ENCODE measurements at places on chromosomes 7 and 10. TPM values are rescaled to one million over a fixed set of nuclear protein-coding genes. Genes with fewer than 3 reads are reported as not detected.

MALSU1 gene
- total RNA-seq = 104 TPM

NPSR1 gene
- total RNA-seq = not detected

ELFN1 gene
- total RNA-seq = 0.96 TPM

SPAM1 gene
- total RNA-seq = not detected

GDF10 gene
- 5.5 TPM for total RNA-seq

TRIM73 gene
- 5.8 TPM for total RNA-seq

CPED1 gene
- total RNA-seq = 14.0 TPM

PRPS1L1 gene
- not detected for total RNA-seq

SRRM3 gene
- total RNA-seq = 0.50 TPM

OR6V1 gene
- not detected for total RNA-seq

CYP2C19 gene
- not detected for total RNA-seq

PRSS1 gene
- not detected for total RNA-seq

DNA sequence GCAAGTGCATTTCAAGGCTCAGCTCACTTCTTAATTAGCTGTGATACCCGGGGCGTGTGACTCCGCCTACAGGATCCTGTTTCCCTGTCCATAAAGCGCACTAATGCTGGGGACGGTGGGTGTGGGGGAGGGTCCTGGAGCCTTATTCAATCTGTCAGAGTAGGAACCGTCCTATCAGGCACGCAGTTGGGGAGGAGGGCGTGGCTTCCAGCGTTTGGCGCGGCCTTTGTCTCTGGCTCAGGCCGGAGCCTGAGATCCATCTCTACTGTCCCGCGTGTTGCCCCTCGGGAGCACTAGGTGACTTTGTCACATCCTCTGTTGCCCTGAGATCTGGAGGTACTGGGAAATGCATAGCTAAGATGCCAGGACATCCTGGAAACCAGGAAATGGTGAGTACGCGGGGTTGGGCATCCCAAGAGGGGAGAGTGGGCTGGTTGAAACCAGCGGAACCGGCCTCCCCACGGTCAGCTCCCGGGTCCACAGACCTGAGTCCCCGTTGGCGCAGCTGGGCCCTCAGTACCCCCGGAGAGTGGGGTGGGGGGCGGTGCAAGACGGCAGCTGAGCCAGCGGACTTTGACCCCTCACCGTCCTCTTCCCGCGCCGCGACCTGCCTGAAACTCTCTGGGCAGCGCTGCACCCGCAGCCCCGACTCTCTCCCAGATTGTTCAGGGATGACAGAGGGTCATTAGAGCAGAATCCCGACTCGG, 104.4 kb upstream of the ZNF92 start:
- no peaks in the 10 kb centered on the region for H3K27me3 ChIP-seq
- H3K36me3 ChIP-seq = no peaks in the 10 kb centered on the region
- H3K27ac ChIP-seq = no peak overlapping the region
- H3K4me3 ChIP-seq = no peak overlapping the region
- peaks cover 6% of the 10 kb centered on the region for H3K4me1 ChIP-seq

- no peak for DNase-seq
- no peak overlapping the region for H3K4me3 ChIP-seq
- H3K4me1 ChIP-seq = peaks cover 22% of the 10 kb centered on the region
- H3K27ac ChIP-seq = no peak overlapping the region
- no peaks in the 10 kb centered on the region for H3K27me3 ChIP-seq
Measured at GRCh38 chr10:74851831-74852230, 25.4 kb downstream of the KAT6B start.

- H3K27me3 ChIP-seq = no peaks in the 10 kb centered on the region
- H3K4me3 ChIP-seq = no peak overlapping the region
- DNase-seq = peak; percentile 3
- no peak overlapping the region for H3K27ac ChIP-seq
Measured at GRCh38 chr7:97064972-97065587, 40.4 kb upstream of the DLX5 start.

DNA sequence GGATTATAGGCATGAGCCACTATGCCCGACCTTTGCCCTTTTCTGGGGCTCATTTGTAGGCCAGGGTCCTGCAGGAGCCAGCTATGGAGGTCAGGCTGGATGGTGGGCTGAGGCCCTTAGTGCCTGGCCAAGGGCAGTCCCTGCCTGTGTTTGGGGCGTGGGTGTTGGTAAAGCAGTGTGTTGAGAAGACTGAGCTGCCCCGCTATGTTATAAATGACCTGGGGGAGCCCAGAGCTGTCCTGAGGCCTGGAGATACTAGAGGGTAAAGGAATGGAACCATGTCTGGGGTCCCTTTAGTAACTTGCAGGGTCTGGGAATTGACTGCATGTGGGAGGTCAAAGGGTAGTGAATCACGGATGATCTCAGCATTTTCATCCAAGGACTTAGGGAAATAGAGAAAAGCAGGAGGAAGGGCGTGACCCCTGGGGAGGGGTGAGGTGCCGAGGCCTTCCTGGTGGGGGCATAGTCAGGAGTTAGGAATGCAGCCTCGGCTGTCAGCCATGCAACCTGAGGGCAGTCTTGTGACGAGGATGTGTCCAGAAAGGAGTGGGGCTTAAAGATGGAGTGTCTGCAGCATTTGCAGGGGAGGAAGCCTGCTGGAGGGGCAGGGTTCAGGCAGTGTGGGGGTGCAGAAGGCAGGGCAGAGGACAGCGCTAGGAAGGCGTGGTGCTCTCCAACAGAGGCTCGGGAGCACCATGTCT, 31.5 kb downstream of the TMEM248 start:
- no peak overlapping the region for H3K4me3 ChIP-seq
- no peaks in the 10 kb centered on the region for H3K4me1 ChIP-seq
- DNase-seq = no peak
- no peak overlapping the region for H3K27ac ChIP-seq
- no peaks in the 10 kb centered on the region for H3K27me3 ChIP-seq

DNA sequence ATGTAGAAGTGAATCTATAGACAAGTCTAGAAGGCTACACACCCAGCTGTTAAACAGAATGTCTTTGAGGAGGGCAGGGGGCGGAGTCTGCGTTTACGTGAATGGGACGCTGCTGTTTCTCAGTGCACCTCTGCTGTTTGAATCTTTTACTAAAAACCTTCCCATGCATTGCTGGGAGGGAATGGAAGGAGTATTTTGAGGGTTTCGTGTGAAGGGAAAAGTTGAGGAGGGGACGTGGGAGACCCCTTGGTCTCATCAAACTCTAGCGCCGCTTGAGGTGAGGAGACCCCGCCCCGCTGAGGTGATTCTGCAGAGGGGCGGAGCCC, 492 bp upstream of the VCL start:
- H3K27ac ChIP-seq = peak overlapping the region; percentile 87
- no peaks in the 10 kb centered on the region for H3K27me3 ChIP-seq
- H3K4me1 ChIP-seq = peaks cover 13% of the 10 kb centered on the region
- H3K36me3 ChIP-seq = no peaks in the 10 kb centered on the region
- DNase-seq = peak; percentile 78

GRCh38 chr10:21315645-21316220, 209.7 kb downstream of the SKIDA1 start:
- no peaks in the 10 kb centered on the region for H3K27me3 ChIP-seq
- no peak overlapping the region for H3K4me3 ChIP-seq
- peaks cover 27% of the 10 kb centered on the region for H3K4me1 ChIP-seq
- DNase-seq = peak; percentile 96
- no peaks in the 10 kb centered on the region for H3K36me3 ChIP-seq

GRCh38 chr10:29199339-29199738, 89.5 kb upstream of the LYZL1 start:
- H3K4me1 ChIP-seq = no peaks in the 10 kb centered on the region
- no peaks in the 10 kb centered on the region for H3K36me3 ChIP-seq
- no peak overlapping the region for H3K4me3 ChIP-seq
- no peak overlapping the region for H3K27ac ChIP-seq

GRCh38 chr7:13920053-13920697, 69.3 kb downstream of the ETV1 start:
- H3K36me3 ChIP-seq = no peaks in the 10 kb centered on the region
- no peak overlapping the region for H3K4me3 ChIP-seq
- H3K27me3 ChIP-seq = no peaks in the 10 kb centered on the region
- peak overlapping the region; percentile 21 for H3K27ac ChIP-seq
- no peak for DNase-seq

GRCh38 chr7:118149394-118149793, 34.6 kb upstream of the LSM8 start:
- no peak overlapping the region for H3K27ac ChIP-seq
- no peaks in the 10 kb centered on the region for H3K4me1 ChIP-seq
- no peak overlapping the region for H3K4me3 ChIP-seq
- no peaks in the 10 kb centered on the region for H3K36me3 ChIP-seq
- H3K27me3 ChIP-seq = no peaks in the 10 kb centered on the region
- DNase-seq = no peak

- no peak overlapping the region for H3K27ac ChIP-seq
- no peak overlapping the region for H3K4me3 ChIP-seq
- no peak for DNase-seq
- no peaks in the 10 kb centered on the region for H3K4me1 ChIP-seq
Measured at GRCh38 chr10:70597856-70598815, 4.4 kb downstream of the PRF1 start.

DNA sequence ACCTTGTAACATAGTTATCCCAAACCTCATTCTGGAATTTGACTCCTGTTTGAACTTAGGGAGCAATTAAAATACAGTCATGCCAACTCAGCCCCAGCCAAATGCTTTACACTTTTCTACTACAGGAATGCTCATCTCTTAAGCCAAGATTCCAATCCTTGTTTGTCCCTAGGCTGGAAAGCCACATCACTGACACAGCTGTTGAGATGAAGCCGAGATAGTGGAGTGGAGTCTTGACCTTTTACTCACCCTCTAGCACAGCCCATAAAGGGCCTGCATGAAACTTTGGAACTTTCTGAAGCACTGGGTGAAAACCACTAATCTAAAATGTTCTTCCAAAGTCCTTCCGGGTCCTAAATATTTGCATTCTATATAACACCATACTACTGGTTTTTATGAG, 247.3 kb downstream of the ETV1 start:
- DNase-seq = no peak
- H3K27me3 ChIP-seq = no peaks in the 10 kb centered on the region
- H3K4me3 ChIP-seq = no peak overlapping the region
- H3K36me3 ChIP-seq = no peaks in the 10 kb centered on the region
- no peak overlapping the region for H3K27ac ChIP-seq

GRCh38 chr7:47648275-47648925, 66.5 kb upstream of the TNS3 start:
- no peaks in the 10 kb centered on the region for H3K27me3 ChIP-seq
- no peak overlapping the region for H3K4me3 ChIP-seq
- peak overlapping the region; percentile 75 for H3K27ac ChIP-seq
- peaks cover 26% of the 10 kb centered on the region for H3K4me1 ChIP-seq

Measured in thyroid gland (tissue), 4 donors.